Common myeloid progenitor, CD34-positive (primary cell): ENCODE measurements at places on chromosomes 3 and 15.

GRCh38 chr3:49165771-49166751 lies at the start of gene CCDC71:
TSS of gene CCDC71 (minus strand) at chr3:49166331. CDS start at chr3:49164208, 2,123 bp downstream.
- peaks cover 27% of the 10 kb centered on the region for H3K36me3 ChIP-seq
- peak; percentile 83 for DNase-seq
- peaks cover 53% of the 10 kb centered on the region for H3K4me1 ChIP-seq
- peak within 1 kb of the TSS; percentile 84 for H3K27ac ChIP-seq
- H3K4me3 ChIP-seq, result peak within 1 kb of the TSS; percentile 91
- no peaks in the 10 kb centered on the region for H3K27me3 ChIP-seq

- no peak overlapping the region for H3K27ac ChIP-seq
- no peaks in the 10 kb centered on the region for H3K27me3 ChIP-seq
- no peak overlapping the region for H3K4me3 ChIP-seq
- no peaks in the 10 kb centered on the region for H3K4me1 ChIP-seq
Observed at GRCh38 chr3:88671573-88671972, 435.8 kb upstream of the EPHA3 start.

DNA sequence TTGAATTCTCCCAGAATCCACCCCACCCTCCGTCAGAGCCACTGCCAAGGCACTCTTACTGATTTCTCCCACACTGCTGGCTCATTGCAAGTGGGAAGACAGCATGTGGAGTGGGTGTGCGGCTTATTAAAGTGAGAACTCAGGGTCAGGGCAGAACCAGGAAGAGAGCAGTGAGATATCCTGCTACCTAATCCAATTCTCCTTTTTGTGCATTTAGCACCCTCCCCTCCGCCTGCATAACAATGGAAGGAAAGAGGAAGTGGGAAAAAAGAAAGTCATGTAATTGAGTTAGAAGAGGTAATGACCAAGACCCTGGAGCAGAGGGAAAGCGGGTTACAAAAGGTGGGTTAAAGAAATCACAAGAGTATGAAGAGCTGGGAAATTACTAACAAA lies 27.8 kb upstream of the PIK3CB start:
- no peak overlapping the region for H3K27ac ChIP-seq
- no peaks in the 10 kb centered on the region for H3K36me3 ChIP-seq
- no peaks in the 10 kb centered on the region for H3K27me3 ChIP-seq
- no peak overlapping the region for H3K4me3 ChIP-seq
- H3K4me1 ChIP-seq, result peaks cover 7% of the 10 kb centered on the region

- no peaks in the 10 kb centered on the region for H3K36me3 ChIP-seq
- H3K4me3 ChIP-seq, result no peak overlapping the region
- H3K27ac ChIP-seq, result no peak overlapping the region
- H3K4me1 ChIP-seq, result no peaks in the 10 kb centered on the region
- no peak for DNase-seq
- no peaks in the 10 kb centered on the region for H3K27me3 ChIP-seq
Observed at GRCh38 chr15:81015621-81016488, 15.1 kb downstream of the TLNRD1 start.

- no peak overlapping the region for H3K4me3 ChIP-seq
- no peak overlapping the region for H3K27ac ChIP-seq
- no peaks in the 10 kb centered on the region for H3K27me3 ChIP-seq
- no peaks in the 10 kb centered on the region for H3K4me1 ChIP-seq
- H3K36me3 ChIP-seq, result no peaks in the 10 kb centered on the region
- DNase-seq, result no peak
Observed at GRCh38 chr3:131903988-131904415, 130.8 kb downstream of the CPNE4 start.

DNA sequence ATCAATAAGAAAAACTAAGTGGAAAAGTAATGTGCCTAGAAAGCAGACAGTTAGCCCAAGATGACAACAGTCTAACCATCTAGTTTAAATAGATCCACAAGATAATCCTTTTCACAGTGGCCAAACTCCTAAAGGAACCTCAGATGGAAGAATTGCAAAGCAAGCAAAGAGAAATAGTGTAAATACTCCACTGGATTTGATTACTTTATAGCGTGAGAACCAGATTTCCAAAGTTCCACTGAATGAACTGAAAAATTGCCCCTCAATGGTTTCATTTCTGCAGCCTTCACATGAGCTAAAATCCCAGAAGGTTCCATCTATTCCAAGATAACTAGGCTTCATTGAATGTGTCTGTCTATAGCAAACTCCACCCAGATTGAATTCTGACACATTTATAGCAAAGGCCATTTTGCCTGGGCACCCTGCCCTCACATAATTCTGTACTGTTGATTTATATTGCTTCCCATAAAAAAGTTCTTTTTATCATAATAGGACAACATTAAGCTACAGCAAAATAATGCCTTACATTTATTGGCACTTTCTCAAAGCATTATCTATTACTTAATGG lies 129.7 kb upstream of the THBS1 start:
- no peak for DNase-seq
- no peak overlapping the region for H3K4me3 ChIP-seq
- H3K4me1 ChIP-seq, result no peaks in the 10 kb centered on the region
- no peaks in the 10 kb centered on the region for H3K27me3 ChIP-seq
